Activated naive CD8-positive, alpha-beta T cell treated with anti-CD3 and anti-CD28 coated beads, Interleukin-2, amount 10 ng/mL, durations not matched to agents 7 days and 5 days (primary cell): ENCODE measurements at places on chromosomes 16 and 17. TPM values are rescaled to one million over a fixed set of nuclear protein-coding genes. Genes with fewer than 3 reads are reported as not detected.
A peak's percentile ranks its signal among the peaks of the same experiment; 100 is the strongest.

- no peaks in the 10 kb centered on the region for H3K27me3 ChIP-seq
- H3K27ac ChIP-seq: no peak overlapping the region
- peaks cover 21% of the 10 kb centered on the region for H3K4me1 ChIP-seq
- DNase-seq: no peak
- peaks cover 7% of the 10 kb centered on the region for H3K36me3 ChIP-seq
- H3K4me3 ChIP-seq: no peak overlapping the region
These were observed 3.2 kb downstream of the MAP1LC3B start for GRCh38 chr16:87395181-87395842.

DNA sequence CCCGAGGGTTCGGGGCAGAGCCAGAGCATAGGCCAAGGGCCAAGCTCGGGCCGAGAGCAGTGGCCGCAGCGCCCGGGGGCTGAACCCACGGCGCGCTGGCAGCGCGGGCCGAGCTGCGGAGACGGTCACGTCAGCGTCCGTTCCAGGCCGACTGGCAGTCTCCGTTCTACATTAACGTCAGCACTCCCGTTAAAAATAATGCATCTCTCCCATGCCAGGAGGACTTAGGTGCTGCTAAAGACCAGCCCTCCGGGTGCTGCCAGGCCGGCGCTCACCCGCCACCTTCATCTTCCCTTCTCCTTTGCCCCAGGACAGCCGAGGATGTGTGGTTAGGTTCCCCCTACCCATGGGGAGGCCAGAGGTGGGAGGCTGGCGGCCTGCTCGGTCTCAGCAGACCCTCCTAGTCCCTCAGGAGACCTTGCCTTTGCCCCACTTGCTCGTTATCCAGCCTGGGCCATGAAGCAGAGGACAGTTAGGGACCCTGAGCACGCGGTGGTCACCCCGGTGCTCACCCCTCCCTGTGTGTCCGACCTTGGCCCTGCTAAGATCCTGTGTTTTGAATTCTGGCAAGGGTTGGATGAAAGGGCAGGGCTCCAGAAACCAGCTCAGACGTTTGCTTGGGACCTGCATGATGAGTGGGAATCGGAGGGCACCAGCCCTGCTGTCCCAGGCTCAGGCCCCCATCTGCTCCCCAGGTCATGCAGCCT is 572 bp downstream of the MPG start:
- peaks cover 18% of the 10 kb centered on the region for H3K4me1 ChIP-seq
- peaks cover 5% of the 10 kb centered on the region for H3K36me3 ChIP-seq
- H3K27me3 ChIP-seq: peaks cover 18% of the 10 kb centered on the region

DNA sequence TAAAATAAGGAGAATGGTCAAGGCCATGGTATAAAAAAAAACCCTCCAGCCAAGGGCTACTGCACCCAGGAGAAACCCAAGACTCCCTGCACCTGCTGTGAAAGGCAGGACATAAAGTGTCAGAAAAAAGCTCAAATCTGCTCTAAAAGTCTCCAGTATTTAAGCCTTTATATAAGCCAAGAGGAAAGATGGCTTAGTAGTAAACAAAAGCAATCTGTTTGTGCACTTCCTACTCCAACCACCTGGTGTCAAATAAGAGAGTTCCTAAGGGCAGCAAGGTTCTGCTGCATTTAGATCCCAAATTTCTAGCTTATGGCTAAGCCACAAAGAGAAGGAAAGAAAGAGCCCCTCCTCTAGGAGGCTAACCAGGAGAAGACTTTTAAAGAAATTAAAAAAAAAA is 20.6 kb downstream of the ACSM1 start:
- peaks cover 22% of the 10 kb centered on the region for H3K4me1 ChIP-seq
- no peak overlapping the region for H3K4me3 ChIP-seq
- H3K27ac ChIP-seq: no peak overlapping the region
- no peak for DNase-seq
- H3K36me3 ChIP-seq: no peaks in the 10 kb centered on the region

GRCh38 chr17:50067996-50068395 is 12.1 kb downstream of the ITGA3 start:
- H3K36me3 ChIP-seq: peaks cover 12% of the 10 kb centered on the region
- no peak for DNase-seq
- no peak overlapping the region for H3K27ac ChIP-seq
- H3K4me3 ChIP-seq: no peak overlapping the region
- H3K4me1 ChIP-seq: peaks cover 3% of the 10 kb centered on the region

EME1 gene
- 27.3 TPM for total RNA-seq

PCGF2 gene
- 2.0 TPM for total RNA-seq

GRCh38 chr16:27943766-27944165 is 119.7 kb downstream of the GSG1L start:
- no peaks in the 10 kb centered on the region for H3K36me3 ChIP-seq
- H3K4me1 ChIP-seq: no peaks in the 10 kb centered on the region
- no peak for DNase-seq
- H3K4me3 ChIP-seq: no peak overlapping the region

NPIPB8 gene
- 1.1 TPM for total RNA-seq

GRCh38 chr16:11156401-11156800 is 99.6 kb downstream of the SOCS1 start:
- no peaks in the 10 kb centered on the region for H3K27me3 ChIP-seq
- H3K36me3 ChIP-seq: peaks cover 22% of the 10 kb centered on the region
- no peak for DNase-seq
- peak overlapping the region; percentile 16 for H3K27ac ChIP-seq

DNA sequence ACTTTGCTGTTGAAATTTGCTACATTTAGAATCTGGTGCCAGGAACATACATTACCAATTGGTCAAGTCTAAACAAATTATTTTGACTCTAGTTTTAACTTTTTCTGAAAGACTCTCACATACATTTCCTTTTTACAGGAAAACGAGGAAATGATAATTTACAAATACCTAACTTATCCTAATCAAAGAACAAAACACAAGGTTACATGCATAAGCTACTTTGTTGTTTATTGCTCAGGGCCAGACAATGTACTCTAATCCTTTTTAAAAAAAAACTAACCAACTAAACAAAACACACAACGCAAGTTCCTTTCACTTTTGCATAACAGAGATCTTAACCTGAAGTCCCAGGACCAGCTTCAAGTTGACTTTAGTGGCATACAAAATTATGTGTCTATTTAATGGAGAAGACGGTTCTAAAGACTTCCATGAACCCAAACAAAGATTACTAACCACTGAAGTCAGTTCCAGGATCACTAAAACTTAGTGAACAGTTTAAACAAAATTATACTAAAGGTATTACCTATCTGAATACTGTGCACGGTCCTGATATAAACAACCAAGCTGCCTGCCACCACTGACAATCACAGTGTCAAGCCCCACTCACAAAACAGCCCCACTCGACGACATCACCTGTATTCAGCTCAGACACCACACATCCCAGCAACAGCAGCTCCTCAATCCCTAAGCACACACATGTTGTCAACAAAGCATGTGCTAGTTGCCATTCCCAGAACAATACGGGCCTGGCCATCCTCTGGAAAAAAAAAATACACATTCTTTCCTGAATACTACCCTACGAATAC is 1.9 kb downstream of the ZNF652 start:
- H3K36me3 ChIP-seq: peaks cover 12% of the 10 kb centered on the region
- no peak for DNase-seq
- H3K4me3 ChIP-seq: peak overlapping the region; percentile 95
- H3K27me3 ChIP-seq: no peaks in the 10 kb centered on the region
- H3K4me1 ChIP-seq: peaks cover 44% of the 10 kb centered on the region
- H3K27ac ChIP-seq: peak overlapping the region; percentile 95

C17orf50 gene
- not detected for total RNA-seq

DNA sequence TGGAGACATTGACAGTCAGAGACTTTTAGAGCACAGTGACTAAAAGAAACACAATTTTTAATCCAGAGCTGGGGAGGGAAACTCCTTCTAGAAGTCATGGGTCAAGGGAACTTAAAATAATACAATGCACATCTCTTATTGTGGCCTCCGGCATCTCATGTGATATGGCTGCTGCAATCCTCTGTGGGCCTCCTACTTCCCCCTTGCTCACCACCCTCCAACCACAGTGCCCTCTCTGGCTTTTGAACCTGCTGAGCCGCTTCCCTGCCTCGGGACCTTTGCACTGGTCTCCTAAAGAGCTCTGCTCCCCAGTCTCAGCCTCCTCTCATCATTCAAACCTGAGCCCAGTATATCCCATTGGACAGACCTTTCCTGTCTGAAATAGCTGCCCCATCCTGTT is 47.6 kb downstream of the HS3ST2 start:
- H3K27ac ChIP-seq: no peak overlapping the region
- no peaks in the 10 kb centered on the region for H3K4me1 ChIP-seq
- H3K4me3 ChIP-seq: no peak overlapping the region

DNA sequence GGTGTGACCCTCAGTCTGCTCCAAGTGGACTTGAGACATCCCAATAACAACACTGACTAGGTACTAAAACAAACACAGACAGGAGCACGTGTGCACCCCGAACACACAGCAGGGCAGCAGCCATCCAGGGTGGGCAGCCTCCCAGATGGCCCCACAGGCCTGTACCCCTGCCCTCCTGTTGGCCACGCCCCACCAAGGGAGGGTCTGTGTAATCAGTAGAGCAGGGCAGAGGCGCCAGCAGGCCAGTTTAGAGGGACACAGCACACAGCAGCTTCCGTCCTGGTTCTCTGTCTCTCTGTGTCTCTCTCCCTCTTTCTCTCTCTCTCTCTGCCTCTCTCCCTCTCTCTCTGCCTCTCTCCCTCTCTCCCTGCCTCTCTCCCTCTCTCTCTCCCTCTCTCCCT is 21.4 kb downstream of the ACTG1 start:
- DNase-seq: no peak
- H3K36me3 ChIP-seq: peaks cover 2% of the 10 kb centered on the region
- no peak overlapping the region for H3K4me3 ChIP-seq
- H3K27ac ChIP-seq: no peak overlapping the region
- H3K4me1 ChIP-seq: peaks cover 7% of the 10 kb centered on the region

KRTAP2-1 gene
- total RNA-seq: not detected

GRCh38 chr17:72205357-72205756 is 84.5 kb downstream of the SOX9 start:
- H3K27me3 ChIP-seq: no peaks in the 10 kb centered on the region
- H3K4me1 ChIP-seq: no peaks in the 10 kb centered on the region
- no peak overlapping the region for H3K27ac ChIP-seq
- DNase-seq: no peak
- no peak overlapping the region for H3K4me3 ChIP-seq
- no peaks in the 10 kb centered on the region for H3K36me3 ChIP-seq

GRCh38 chr17:28878158-28878910 is 19.2 kb downstream of the FLOT2 start:
- H3K27ac ChIP-seq: no peak overlapping the region
- no peak overlapping the region for H3K4me3 ChIP-seq
- DNase-seq: no peak
- peaks cover 9% of the 10 kb centered on the region for H3K4me1 ChIP-seq

DNA sequence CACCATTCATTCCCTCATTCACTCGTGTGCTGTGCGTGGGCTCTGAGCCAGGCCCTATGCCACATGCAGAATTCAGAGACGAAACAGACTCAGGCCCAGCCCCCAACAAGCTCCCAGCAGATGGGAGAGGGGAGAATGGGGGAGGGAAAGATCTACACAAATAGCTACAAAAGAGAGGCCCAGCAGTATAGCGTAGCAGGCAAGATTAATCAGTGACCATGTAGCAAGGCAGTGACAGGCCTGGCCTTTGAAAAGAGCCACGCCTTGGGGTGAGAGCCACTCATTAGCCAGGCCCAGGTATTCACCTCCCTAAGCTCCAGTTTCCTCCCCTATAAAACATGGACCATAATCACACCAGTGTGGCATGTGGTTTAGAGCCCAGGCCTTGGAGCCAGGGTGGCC is 16.4 kb upstream of the KRT19 start:
- no peak overlapping the region for H3K27ac ChIP-seq
- no peak overlapping the region for H3K4me3 ChIP-seq
- H3K27me3 ChIP-seq: peaks cover 10% of the 10 kb centered on the region
- H3K36me3 ChIP-seq: no peaks in the 10 kb centered on the region
- no peak for DNase-seq

DNA sequence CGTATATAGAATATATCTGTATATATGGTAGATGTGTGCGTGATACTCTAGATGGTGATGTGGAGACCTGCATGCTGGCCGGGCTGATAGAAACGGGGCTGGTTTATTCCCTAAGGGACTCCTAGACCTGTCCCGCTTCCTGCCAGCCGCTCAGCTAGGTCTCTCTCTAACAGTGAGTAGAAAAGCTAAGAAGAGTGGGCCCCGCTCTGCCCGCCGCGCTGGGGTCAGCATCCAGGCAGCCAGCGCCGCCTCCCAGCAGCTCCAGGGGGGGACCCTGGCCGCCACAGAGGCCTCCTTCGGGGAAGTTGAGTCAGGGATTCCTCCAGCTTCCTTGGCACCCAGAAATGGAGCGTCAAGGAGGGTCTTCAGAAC is 9.4 kb downstream of the CYGB start:
- no peaks in the 10 kb centered on the region for H3K27me3 ChIP-seq
- H3K4me3 ChIP-seq: peak overlapping the region; percentile 70
- peaks cover 16% of the 10 kb centered on the region for H3K4me1 ChIP-seq
- peak overlapping the region; percentile 83 for H3K27ac ChIP-seq
- no peak for DNase-seq

KRTAP4-5 gene
- not detected for total RNA-seq

GRCh38 chr16:67661101-67661761 is 471 bp downstream of the PARD6A start:
- H3K4me1 ChIP-seq: peaks cover 13% of the 10 kb centered on the region
- peak overlapping the region; percentile 90 for H3K27ac ChIP-seq
- no peak for DNase-seq

DNA sequence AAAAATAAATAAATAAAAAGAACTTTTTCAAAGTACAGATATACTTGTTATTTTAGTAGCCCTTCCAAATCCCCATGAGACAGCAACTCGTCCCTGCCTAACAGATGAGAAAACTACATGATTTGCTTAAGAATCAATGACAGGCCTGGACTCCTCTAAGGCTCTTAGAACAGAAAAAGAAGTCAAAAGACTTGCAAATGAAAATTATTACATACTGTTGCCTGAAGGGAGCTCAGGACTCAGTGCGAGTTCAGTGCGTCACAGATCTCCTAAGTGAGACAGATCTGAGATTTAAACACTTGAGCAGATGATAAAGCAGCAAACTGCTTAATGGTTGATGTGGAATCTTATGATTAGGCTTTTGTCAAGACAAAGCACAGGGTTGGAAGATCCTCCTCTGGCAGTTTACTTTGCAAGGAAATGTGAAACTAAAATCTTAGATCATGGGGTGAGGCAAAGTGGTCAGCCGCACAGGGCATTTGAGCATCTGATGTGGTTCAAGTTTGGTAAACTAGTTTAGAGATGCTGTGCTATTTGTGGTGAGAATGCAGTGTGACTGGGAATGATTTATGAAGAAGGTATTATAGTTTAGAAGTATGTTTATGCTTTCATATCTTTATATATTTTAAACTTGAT is 138.1 kb downstream of the TRIM37 start:
- no peaks in the 10 kb centered on the region for H3K36me3 ChIP-seq
- H3K27ac ChIP-seq: no peak overlapping the region
- H3K4me3 ChIP-seq: no peak overlapping the region
- peaks cover 16% of the 10 kb centered on the region for H3K27me3 ChIP-seq

DNA sequence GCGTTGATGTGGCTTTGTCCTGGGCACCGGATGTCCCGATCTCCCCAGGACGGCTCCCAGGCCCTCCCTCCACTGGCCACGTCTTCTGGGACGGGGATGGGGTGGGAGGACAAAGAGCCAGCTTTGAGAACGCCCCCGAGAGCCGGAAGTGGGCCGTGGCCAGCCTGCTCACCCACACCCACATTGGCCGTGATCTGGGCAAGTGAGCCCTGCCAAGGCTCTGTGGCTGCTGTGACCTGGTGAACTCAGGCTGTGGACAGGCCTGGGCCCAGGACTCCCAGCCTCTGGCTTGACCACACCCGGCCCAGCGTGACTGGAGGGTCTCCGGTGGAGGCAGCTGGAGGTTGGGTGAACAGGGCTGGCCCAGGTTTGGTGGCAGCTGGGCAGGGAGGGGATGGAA is 3.3 kb downstream of the CDH15 start:
- no peak for DNase-seq
- H3K27ac ChIP-seq: no peak overlapping the region
- H3K4me3 ChIP-seq: no peak overlapping the region
- no peaks in the 10 kb centered on the region for H3K36me3 ChIP-seq
- H3K27me3 ChIP-seq: peaks cover 4% of the 10 kb centered on the region

GLIS2 gene
- 0.14 TPM for total RNA-seq
